ENCODE measurements at places on chromosomes 7 and 10. TPM values are rescaled to one million over a fixed set of nuclear protein-coding genes. Genes with fewer than 3 reads are reported as not detected.

The FEZF1 gene
- not detected for polyA plus RNA-seq

The PROSER2 gene
- polyA plus RNA-seq, result 1.2 TPM

The ZNF248 gene
- polyA plus RNA-seq, result 6.9 TPM

The PKD2L1 gene
- not detected for polyA plus RNA-seq

The ASZ1 gene
- 0.03 TPM for polyA plus RNA-seq

The CROT gene
- 21.9 TPM for polyA plus RNA-seq

The CCDC146 gene
- 1.2 TPM for polyA plus RNA-seq

The CTAGE8 gene
- polyA plus RNA-seq, result 0.43 TPM

The MYOZ1 gene
- 0.12 TPM for polyA plus RNA-seq

The SPDYE2B gene
- not detected for polyA plus RNA-seq

The CCDC201 gene
- not detected for polyA plus RNA-seq

The NYAP1 gene
- 0.09 TPM for polyA plus RNA-seq

The TMEM196 gene
- not detected for polyA plus RNA-seq

The SHH gene
- not detected for polyA plus RNA-seq

The COL28A1 gene
- not detected for polyA plus RNA-seq

The DKK1 gene
- 156 TPM for polyA plus RNA-seq

The RGS10 gene
- polyA plus RNA-seq, result 103 TPM

The RNF148 gene
- polyA plus RNA-seq, result 0.09 TPM

The EBLN1 gene
- not detected for polyA plus RNA-seq

The CLRN3 gene
- not detected for polyA plus RNA-seq

The PSD gene
- polyA plus RNA-seq, result 0.30 TPM

The STEAP4 gene
- 0.88 TPM for polyA plus RNA-seq

The LRRC4 gene
- polyA plus RNA-seq, result 0.96 TPM

The NRP1 gene
- 187 TPM for polyA plus RNA-seq

The GIMAP6 gene
- polyA plus RNA-seq, result not detected

The HABP2 gene
- polyA plus RNA-seq, result not detected

The IGF2BP3 gene
- polyA plus RNA-seq, result 21.6 TPM

The TLX1 gene
- polyA plus RNA-seq, result not detected

The ADCY1 gene
- 0.43 TPM for polyA plus RNA-seq

The NANOS1 gene
- polyA plus RNA-seq, result 1.1 TPM

The CHST15 gene
- 11.7 TPM for polyA plus RNA-seq

The UNCX gene
- polyA plus RNA-seq, result not detected

The MDFIC gene
- 46.3 TPM for polyA plus RNA-seq

The PLCE1 gene
- polyA plus RNA-seq, result 0.52 TPM

The HOXA5 gene
- polyA plus RNA-seq, result 16.6 TPM

The TSPAN12 gene
- polyA plus RNA-seq, result 0.44 TPM

The SH2D4B gene
- polyA plus RNA-seq, result not detected

The ERVW-1 gene
- polyA plus RNA-seq, result not detected

The LIPF gene
- not detected for polyA plus RNA-seq

The SEMA3A gene
- polyA plus RNA-seq, result 84.3 TPM

The GAD2 gene
- not detected for polyA plus RNA-seq

The GHRHR gene
- not detected for polyA plus RNA-seq

The CABCOCO1 gene
- 1.6 TPM for polyA plus RNA-seq

The UPK3BL2 gene
- polyA plus RNA-seq, result 1.9 TPM

The LRIT1 gene
- not detected for polyA plus RNA-seq

The ANXA11 gene
- polyA plus RNA-seq, result 308 TPM

The SUN3 gene
- not detected for polyA plus RNA-seq

The AZGP1 gene
- polyA plus RNA-seq, result not detected

The GSDME gene
- polyA plus RNA-seq, result 40.8 TPM

The INA gene
- 3.5 TPM for polyA plus RNA-seq

The FFAR4 gene
- polyA plus RNA-seq, result not detected

The CYP2C8 gene
- not detected for polyA plus RNA-seq

The PRSS2 gene
- polyA plus RNA-seq, result not detected

The AKR1C8 gene
- polyA plus RNA-seq, result not detected

The CPN1 gene
- polyA plus RNA-seq, result not detected

The STOX1 gene
- polyA plus RNA-seq, result 0.08 TPM

The LEP gene
- polyA plus RNA-seq, result 0.36 TPM

The TRIM50 gene
- polyA plus RNA-seq, result not detected

Data from fibroblast of lung (primary cell).